ENCODE measurements at places on chromosomes 1 and 21. TPM values are rescaled to one million over a fixed set of nuclear protein-coding genes. Genes with fewer than 3 reads are reported as not detected.

Gene ZCCHC17
- total RNA-seq: 31.1 TPM

Gene PM20D1
- total RNA-seq: not detected

Gene LRRC7
- not detected for total RNA-seq

Gene PCP4L1
- not detected for total RNA-seq

Gene FCGR2B
- total RNA-seq: not detected

Gene RAB42
- total RNA-seq: 0.21 TPM

Gene RGS8
- total RNA-seq: not detected

Gene OR2L5
- not detected for total RNA-seq

Gene DCDC2B
- under 0.01 TPM for total RNA-seq

Gene PWP2
- 4.8 TPM for total RNA-seq

Gene ZNF593OS
- not detected for total RNA-seq

Gene EPHX1
- total RNA-seq: 16.9 TPM

Gene MSH4
- total RNA-seq: 0.21 TPM

Gene FCRLA
- not detected for total RNA-seq

Gene ALG14
- 0.64 TPM for total RNA-seq

Gene SYT6
- total RNA-seq: not detected

Gene HJV
- total RNA-seq: not detected

Gene ETNK2
- total RNA-seq: 96.3 TPM

Gene KPRP
- not detected for total RNA-seq

Gene LCE1C
- total RNA-seq: 0.24 TPM

Gene HSD3B2
- not detected for total RNA-seq

Gene GJA5
- total RNA-seq: 0.24 TPM

Gene GGPS1
- total RNA-seq: 33.2 TPM

Gene HSPA6
- 24.3 TPM for total RNA-seq

Gene LRRC47
- 52.8 TPM for total RNA-seq

Gene ARHGAP30
- 0.85 TPM for total RNA-seq

Gene BCAR3
- total RNA-seq: 134 TPM

Gene AADACL3
- total RNA-seq: not detected

Gene PARP1
- total RNA-seq: 48.9 TPM

Gene LIN28A
- not detected for total RNA-seq

Gene STYXL2
- total RNA-seq: under 0.01 TPM

Gene SLC16A4
- total RNA-seq: 36.9 TPM

Gene HTR6
- not detected for total RNA-seq

Gene COA6
- 38.2 TPM for total RNA-seq

Gene DNASE2B
- total RNA-seq: not detected

Gene NMNAT2
- under 0.01 TPM for total RNA-seq

Gene LYSMD1
- total RNA-seq: 7.9 TPM

Gene SEC22B
- 19.3 TPM for total RNA-seq

Gene PLA2G4A
- total RNA-seq: 9.2 TPM

Gene WNT9A
- 1.9 TPM for total RNA-seq

Gene TTC39A
- 8.1 TPM for total RNA-seq

Gene OR6N1
- total RNA-seq: not detected

Gene SH2D1B
- 0.21 TPM for total RNA-seq

Gene CLDN17
- total RNA-seq: not detected

Gene CLCC1
- 19.0 TPM for total RNA-seq

Gene SPRR2F
- total RNA-seq: not detected

Gene GNG12
- 120 TPM for total RNA-seq

Gene TBX15
- total RNA-seq: not detected

Gene AMPD1
- not detected for total RNA-seq

Gene PTPN7
- not detected for total RNA-seq

Gene TMEM61
- total RNA-seq: 9.0 TPM

Data from tracheal epithelial cell (primary cell).